Muscle of leg (tissue), 16 donors: ENCODE measurements at places on chromosomes 12 and 14. TPM values are rescaled to one million over a fixed set of nuclear protein-coding genes. Genes with fewer than 3 reads are reported as not detected.
A peak's percentile ranks its signal among the peaks of the same experiment; 100 is the strongest.

- no peak for DNase-seq
- H3K27ac ChIP-seq: no peak overlapping the region
- H3K4me3 ChIP-seq: no peak overlapping the region
- no peaks in the 10 kb centered on the region for H3K27me3 ChIP-seq
- H3K36me3 ChIP-seq: no peaks in the 10 kb centered on the region
- peaks cover 32% of the 10 kb centered on the region for H3K4me1 ChIP-seq
These were observed 146.9 kb downstream of the NTF3 start for GRCh38 chr12:5578775-5579174.

DNA sequence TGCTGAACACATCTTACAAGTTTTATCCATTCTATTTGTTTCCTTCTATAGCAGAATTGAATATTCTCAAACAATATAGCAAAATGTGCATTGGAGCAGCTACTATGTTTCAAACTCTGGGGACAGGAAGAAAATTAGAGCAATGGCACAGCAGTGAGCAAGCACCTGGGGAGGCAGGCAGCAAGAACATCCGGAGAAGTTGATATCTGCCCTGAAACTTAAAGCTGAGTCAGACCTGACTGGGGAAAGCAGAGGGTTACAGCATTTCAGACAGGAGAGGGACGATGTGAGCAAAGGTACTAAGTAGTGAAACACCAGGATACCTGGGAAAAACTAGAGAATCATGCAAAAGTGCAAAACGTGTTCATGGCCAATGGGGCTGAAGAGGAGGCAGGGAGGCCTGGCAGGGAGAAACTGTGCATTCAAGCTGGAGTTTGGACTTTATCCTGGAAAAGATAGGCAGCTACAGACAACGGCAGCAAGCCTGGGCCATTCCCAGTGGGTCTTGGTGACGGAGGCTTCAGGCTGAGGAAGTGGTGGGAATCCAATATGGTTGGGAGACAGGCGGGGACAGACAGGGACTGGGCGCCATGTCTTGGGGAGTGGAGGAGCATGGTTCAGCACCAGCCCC, 118.0 kb upstream of the CDKN3 start:
- H3K27me3 ChIP-seq: no peaks in the 10 kb centered on the region
- no peaks in the 10 kb centered on the region for H3K36me3 ChIP-seq
- H3K4me3 ChIP-seq: no peak overlapping the region
- H3K27ac ChIP-seq: no peak overlapping the region
- DNase-seq: no peak

DNA sequence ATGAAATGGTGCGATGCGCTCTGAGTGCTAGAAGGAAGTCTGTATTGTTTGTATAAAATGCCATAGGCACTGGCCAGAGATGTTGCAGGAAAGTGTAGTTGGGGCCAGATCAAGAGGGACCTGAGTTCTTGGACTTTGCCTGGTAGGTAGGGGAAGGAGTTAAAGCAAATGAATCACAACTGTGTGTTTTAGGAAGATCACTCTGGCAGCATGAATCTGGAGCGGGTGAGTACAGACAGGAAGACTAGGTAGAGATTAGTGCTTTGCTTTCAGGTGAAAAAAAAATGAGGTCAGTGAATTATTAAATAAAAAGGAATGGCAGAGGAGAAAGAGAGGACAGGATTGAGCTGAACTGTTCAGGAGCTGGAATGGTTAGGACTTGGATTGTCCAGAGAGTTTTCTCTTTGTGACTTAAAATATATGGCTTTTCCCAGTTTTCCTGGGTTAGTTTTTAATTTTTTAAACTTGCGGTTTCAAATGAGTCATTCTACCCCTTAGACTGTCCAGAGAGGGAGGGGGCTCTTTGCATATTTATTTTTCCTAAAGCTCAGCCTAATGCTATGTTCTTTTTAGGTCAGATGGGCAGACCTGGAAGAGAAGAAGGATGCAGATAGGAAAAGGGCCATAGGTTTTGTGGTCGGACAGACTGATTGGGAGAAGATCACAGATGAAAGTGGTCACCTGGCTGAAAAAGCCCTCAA, 41.1 kb downstream of the PROX2 start:
- H3K4me1 ChIP-seq: no peaks in the 10 kb centered on the region
- H3K27ac ChIP-seq: no peak overlapping the region
- DNase-seq: peak; percentile 25
- no peaks in the 10 kb centered on the region for H3K27me3 ChIP-seq
- peaks cover 15% of the 10 kb centered on the region for H3K36me3 ChIP-seq
- H3K4me3 ChIP-seq: no peak overlapping the region

Gene KCNH3
- 1.1 TPM for total RNA-seq

Gene KRT83
- not detected for total RNA-seq

DNA sequence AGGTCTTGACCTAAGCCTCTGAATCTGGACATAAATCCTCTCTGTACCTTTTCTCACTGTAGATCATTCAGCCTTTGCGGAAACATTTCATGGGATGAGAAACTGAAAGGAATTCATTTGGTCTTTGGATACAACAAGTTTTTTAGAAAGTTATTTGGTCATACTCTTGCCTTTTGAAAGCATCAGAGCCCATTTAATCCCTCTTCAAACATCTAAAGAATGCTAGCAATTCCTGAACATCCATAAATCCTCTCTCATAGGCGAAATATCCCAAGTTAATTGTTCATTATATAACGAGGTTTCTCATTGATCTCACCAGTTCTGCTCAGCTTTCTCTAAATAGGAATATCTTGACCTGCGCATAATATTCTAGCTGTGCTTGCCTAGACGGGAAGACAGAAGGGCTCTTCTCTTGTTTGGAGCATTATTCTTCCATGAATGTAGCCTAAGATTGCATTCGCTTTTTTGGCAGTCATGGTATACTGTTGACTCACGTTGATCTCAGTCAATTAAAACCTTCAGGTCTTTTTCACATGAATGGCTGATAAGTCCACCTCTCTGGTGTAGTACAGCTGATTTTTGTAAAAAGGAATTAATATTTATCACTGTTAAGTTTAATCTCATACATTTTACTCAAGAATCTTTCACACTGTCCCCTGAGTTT, 24.1 kb downstream of the NTN4 start:
- no peak for DNase-seq
- H3K36me3 ChIP-seq: no peaks in the 10 kb centered on the region
- no peak overlapping the region for H3K27ac ChIP-seq
- peaks cover 4% of the 10 kb centered on the region for H3K4me1 ChIP-seq
- H3K27me3 ChIP-seq: no peaks in the 10 kb centered on the region
